ENCODE measurements at places on chromosomes 5 and 9.

- DNase-seq, result no peak
Observed at GRCh38 chr9:129586685-129587084, 34.2 kb downstream of the C9orf50 start.

DNA sequence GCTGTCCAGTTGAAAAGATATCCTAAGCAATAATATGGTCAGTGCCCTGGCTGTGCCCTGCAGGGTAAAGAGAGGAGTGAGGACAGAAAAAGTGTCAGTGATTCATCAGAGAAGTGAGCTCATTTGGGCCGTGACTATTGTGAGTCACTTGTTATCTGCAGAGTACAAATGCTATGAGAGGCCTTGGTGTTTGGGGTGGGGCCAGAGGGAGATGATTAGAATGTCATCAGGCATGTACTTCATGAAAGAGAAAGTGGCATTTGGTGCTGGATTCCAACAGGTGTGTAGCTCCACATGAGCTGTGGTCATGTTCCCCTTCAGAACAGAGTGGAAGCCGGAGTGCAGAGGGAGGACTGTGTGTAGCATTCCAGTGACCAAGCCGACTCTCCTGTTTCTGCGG is 174.1 kb downstream of the KDM4C start:
- peak; percentile 82 for DNase-seq

DNA sequence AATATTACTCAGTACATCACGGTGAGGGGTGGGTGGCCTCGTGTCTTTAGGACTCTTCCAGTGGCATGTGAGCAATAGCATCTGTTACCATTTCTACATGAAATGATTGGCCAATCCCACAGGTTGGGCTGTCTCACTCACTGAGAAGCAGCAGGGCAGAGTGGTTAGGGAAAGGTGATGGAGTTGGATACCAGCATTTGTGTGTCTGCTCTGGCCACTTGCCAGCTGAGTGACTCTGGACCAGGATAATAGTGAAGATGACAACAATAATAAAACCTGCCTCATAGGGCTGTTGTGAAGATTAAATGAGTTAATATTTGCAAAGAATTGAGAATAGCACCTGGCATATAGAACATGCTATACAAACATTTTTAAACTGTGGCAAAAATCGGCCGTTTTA is 42.0 kb downstream of the IQGAP2 start:
- DNase-seq, result no peak

DNA sequence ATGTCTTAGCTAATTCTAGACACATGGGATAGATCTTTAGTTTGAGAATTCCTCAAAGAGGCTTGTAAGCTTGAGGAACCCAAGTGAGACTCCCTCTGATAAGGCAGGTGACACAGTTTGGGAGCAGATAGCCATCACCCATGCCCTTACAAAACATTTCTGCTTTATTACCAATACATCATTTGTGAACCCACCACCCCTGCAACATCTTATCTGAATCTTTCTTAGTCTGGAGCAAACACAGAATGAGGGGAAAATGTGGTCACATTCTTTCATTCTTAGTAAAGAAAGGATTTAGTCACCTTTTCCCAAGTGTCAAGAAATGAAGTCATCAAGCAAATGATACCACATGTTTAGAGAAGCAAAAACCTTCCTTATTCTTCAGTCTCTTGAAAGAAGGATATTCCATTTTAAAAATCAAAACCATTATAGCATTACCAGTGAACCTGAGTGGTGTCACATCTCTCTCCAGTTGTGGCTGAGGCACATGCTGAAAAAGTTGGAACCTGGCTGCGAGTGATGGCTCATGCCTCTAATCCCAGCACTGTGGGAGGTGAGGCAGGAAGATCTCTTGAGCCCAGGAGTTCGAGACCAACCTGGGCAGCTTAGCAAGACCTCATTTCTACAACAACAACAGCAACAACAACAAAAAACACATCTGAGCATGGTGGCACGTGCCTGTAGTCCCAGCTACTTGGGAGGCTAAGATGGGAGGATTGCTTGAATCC is 65.9 kb downstream of the PRKACG start:
- no peak for DNase-seq

- no peak for DNase-seq
Observed at GRCh38 chr5:43146958-43147357, 26.2 kb downstream of the ZNF131 start.

DNA sequence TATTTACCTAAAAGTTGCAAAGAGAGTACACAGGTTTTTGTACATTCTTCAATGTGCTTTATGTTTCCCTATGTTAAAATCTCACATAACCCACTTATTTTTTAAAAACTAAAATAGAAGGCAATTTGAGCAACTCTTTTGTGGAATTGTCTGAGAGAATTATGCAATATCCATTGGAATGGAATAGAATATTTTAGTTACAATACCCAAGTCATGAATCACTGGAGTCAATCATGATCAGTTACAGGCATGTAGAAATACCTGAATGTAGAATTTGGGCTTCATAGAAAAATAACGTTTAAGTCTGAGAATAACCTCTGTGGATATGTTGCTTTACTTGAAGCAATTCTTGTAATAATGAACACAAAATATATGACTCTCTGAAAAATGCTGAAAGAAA is 143.3 kb downstream of the FGF10 start:
- DNase-seq, result no peak

DNA sequence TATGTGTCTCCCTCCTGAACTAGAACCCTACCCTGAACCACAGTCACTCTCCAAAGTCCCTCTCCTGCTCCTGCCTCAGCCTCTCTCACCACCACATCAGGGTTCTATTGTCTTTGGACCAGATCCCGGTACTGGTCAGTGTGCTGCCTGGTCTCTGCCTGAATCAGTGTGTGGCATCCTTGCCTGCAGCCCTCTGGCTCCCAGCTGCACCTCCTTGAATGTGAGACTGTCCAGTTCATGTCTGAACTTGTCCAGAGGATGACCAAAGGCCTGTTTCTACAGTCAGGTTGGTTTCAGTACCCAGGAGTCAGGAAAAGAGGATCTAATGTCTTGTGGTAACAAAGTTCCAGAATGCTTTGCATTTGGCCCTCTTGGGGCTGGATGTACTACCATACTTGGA is 76.8 kb upstream of the RANBP3L start:
- DNase-seq, result no peak

- no peak for DNase-seq
Observed at GRCh38 chr5:173472784-173473278, 143.6 kb downstream of the BOD1 start.

- DNase-seq, result no peak
Observed at GRCh38 chr9:116027096-116027495, 126.5 kb upstream of the PAPPA start.

- no peak for DNase-seq
Observed at GRCh38 chr9:98132158-98132557, 13.1 kb upstream of the TRIM14 start.

GRCh38 chr9:106868565-106868964 is 5.6 kb downstream of the ZNF462 start:
- DNase-seq, result no peak

- DNase-seq, result no peak
Observed at GRCh38 chr5:66661149-66661548, 65.0 kb downstream of the MAST4 start.

DNA sequence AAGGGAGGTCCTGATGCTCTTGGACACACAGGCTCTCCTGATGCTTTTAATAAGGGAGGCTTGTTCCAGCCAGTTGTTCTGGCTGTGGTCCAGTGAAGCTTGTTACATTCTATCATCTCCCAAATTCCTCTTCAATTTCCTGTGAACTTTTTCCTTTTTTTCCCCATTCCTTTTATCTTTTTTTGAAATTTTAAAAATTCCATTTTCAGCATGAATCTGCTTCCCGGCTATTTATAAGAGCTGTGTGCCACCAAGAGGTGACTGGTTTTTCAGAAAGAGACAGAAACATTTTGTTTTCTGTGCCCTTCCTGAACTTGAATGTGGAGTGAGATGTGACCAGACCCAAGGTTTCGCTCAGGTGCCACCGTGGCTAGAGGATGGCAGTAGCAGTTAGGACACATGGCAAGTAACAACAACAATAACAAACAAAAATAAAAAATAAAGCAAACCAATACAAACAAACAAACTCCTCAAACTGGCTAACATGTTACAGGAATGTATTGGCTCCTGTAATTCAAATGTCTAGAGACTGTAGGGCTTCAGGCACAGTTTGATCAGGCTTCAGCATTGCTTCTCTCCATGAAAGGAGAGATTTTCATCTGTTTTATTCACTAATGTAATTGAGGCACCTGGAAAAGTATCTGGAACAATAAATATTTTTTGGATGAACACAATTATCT is 121.1 kb downstream of the BOD1 start:
- no peak for DNase-seq

- DNase-seq, result no peak
Observed at GRCh38 chr9:121871431-121872025, 220.1 kb downstream of the DAB2IP start.

GRCh38 chr5:6631441-6631840 is 1.4 kb downstream of the NSUN2 start:
- no peak for DNase-seq

- no peak for DNase-seq
Observed at GRCh38 chr5:168072665-168073064, 218.8 kb upstream of the WWC1 start.

GRCh38 chr9:82234160-82234943 is 245.8 kb downstream of the SPATA31D1 start:
- DNase-seq, result no peak

GRCh38 chr9:22590336-22591033 is 143.9 kb downstream of the DMRTA1 start:
- DNase-seq, result no peak

GRCh38 chr5:88829054-88829453 is 53.9 kb downstream of the MEF2C start:
- no peak for DNase-seq

DNA sequence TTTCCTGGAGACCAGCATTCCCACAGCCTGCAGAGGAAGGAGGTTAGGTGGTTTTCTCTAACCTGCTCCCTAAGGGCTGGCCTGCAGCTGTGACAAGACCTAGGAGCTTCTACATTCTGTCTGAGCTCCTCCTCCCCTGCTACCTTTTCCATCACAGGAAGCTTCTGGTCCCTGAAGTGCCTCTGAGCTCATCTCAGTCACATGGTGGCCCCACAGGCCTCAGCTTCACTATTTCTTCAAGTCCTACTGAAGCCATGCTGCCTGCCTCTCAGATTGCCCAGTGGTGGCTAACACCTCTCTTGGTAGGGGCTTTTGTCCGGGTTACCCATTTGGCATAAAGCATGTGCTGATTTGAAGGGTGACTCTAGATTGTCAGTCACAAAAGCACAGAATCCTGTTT is 259.4 kb downstream of the CRB2 start:
- no peak for DNase-seq

- DNase-seq, result no peak
Observed at GRCh38 chr9:107888773-107889227, 399.2 kb upstream of the KLF4 start.

DNA sequence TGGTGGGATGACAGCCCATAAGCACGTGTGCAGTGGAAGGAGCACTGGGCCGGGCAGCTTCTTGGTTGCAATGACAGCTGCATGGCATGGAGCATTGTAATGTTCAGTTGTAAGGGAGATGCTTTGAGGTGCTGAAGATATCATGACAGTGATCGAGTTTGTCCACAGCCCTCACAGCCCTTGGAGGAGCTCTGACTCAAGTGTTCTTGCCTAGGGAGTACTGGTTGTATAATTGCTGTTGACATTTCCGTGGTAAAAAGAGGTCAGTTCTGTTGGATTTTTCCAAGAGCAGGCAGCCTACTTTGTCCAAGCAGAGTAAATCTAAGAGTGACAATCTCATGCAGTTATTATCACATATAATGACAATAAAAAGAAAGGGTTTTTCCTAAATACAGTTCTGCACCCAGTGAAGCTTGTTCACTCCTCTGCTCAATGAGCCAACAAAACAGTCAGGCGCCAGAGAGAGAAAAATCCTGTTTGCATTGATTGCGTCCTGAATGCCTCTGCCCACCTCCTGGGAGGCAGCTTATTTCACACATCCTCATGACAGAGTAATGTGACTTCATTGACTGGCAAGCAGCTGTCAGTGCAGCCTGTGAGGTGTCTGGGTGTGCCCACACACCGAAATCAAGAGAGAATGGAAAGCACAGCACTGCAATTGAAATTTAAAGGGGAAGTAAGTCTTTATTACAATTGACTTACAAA is 248.0 kb downstream of the NTRK2 start:
- DNase-seq, result no peak

GRCh38 chr5:72328172-72328571 is 8.0 kb downstream of the PTCD2 start:
- no peak for DNase-seq

DNA sequence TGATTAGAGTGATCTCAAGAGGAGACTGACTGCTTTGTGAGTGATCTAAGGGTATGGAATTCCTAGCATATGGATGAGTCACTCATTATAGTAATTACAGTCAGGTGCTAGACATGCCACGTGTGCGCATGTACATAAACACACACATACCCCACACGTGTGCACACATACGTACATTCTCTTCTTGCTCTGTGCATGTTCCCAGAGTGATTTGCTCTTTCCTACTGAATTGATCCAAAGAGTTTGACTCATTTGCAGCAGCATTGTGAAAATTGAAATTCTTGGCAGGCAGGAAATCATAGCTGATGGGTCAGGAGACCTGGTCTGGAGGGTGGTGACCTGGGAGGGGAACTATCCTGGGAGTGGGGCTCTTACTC is 63.8 kb downstream of the ANGPTL2 start:
- no peak for DNase-seq

- no peak for DNase-seq
Observed at GRCh38 chr5:171705830-171706468, 79.7 kb upstream of the SMIM23 start.
